ENCODE measurements at places on chromosomes 12 and 14. TPM values are rescaled to one million over a fixed set of nuclear protein-coding genes. Genes with fewer than 3 reads are reported as not detected.

DNA sequence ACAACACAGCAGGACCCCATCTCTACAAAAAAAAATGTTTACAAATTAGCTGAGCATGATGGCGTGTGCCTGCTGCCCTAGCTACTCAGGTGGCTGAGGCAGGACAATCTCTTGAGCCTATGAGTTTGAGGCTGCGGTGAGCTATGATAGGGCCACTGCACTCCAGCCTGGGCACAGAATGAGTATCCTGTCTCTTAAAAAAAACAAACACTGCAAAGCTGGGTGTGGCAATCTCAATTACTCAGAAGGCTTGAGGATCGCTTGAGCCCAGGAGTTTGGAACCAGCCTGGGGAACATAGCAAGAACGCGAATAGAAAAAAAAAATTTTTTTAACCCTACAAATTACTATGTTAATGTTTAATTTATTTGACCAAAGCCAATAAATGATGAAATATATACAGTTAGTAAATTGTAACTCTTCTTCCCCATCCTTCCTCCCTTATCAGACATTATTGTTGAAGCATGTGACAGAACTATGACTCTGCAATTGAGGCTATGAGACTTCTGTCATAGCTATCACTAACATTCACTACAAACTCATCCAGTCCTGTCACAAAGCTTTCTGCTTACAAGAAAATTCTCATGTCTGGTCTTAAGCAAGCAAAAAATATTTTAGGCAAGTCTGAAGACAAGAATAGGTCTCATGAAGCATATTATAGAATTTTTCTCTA is 9.8 kb downstream of the BTBD7 start:
- no peak for DNase-seq

FRS2 gene
- 31.4 TPM for total RNA-seq

DNA sequence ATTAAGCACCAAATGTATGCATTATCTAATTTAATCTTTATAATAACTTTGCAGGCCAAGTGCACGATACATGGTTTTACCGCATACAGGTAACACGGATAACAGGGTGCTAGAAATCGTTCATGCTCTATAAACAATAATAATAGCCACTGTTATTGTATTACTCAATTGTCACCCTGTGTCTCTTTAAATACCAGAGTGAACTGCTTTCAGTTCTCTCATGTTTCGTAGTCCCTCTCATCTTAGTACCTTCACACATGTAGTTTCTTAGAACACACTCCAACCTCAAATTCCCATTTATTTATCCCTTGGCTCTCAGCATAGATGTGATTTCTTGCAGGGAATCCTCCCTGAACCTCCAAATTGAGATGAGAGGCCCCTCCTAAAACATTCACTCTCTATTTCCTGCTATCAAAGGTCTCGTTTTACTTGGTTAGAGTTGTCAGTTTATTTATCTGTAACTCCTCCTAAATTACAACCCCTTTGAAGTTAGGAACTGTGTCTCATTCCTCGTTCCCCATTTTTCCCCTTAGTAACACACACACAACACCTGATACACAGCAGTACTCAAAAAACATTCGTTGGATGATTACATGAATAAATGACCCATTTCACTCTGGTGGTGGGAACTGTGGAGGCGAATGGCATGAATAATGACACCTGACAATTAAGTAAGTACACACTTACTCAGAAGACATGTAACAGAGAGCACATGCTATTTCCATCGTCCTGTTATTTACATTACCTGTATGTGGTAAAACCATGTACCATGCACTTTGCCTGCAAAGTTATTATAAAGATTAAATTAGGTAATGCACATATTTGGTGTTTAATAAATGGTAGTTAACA is 134.6 kb downstream of the BTG1 start:
- DNase-seq, result no peak

- no peak for DNase-seq
Observed at GRCh38 chr12:116939734-116940133, 29.0 kb downstream of the FBXW8 start.

KIAA0586 gene
- 16.8 TPM for total RNA-seq

DNA sequence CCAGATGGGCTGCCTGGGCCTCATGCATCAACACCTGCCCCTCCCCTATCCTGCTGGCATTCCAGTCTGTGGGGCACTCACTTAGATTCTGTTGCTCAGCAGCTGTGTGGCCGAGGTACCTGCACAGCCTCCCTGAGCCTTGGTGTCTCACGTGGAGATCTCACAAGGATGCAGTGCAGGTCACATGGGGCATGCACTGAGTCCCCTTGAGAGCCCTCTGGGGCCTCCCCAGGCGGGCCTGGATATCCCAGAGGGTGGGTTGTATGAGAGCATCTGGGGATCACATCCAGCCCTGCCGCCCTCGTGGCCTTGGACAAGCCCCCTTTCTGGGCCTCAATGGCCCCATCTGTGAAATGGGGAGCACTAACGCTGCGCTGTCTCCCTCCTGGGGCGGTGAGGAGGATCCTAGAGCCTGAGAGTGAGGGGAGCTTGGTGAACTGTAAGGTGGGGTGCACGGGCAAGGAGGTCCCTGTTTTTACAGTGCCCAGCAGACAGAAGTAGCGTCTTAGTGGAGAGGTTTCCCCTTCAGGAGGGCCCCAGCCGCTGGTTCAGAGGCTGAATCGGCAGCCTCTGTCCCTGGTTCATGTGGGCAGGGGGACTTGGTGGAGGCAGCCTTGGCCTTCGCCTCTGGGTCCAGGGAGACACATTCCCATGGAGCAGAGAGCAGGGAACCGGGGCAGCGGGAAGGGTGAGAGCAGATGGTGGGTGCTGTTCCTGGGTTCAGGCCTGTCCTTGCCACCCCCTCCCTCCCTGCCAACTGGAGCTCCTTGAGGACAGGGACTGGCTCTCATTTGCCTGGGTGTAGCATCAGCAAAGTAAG is 791 bp upstream of the SLC25A47 start:
- DNase-seq, result no peak

ZNF84 gene
- total RNA-seq, result 32.7 TPM

DNA sequence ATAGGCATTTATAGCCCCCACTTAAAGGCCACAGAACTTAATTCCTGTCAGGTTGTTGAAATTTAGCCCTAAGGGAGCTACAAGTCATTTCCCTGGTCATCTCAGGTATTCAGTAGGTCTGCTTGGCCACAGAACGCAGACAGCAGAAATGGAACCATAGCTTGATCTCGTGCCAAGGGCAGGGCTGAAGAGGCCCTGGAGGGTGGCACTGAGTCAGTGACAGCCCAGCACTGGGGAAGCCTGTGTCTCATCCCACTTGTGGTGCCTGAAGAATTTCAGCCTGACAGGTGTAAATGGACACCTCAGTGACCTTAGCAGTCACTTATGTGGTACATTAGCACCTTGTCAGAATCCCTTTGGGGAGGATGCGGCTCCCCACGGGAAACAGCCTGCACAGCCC is 6.6 kb downstream of the PRKAB1 start:
- no peak for DNase-seq

GRCh38 chr12:13164921-13165616 is 31.5 kb upstream of the EMP1 start:
- DNase-seq, result no peak

TSHR gene
- 0.98 TPM for total RNA-seq

IFI27 gene
- total RNA-seq, result 143 TPM

TAS2R9 gene
- total RNA-seq, result not detected

TAS2R20 gene
- total RNA-seq, result 4.1 TPM

DNA sequence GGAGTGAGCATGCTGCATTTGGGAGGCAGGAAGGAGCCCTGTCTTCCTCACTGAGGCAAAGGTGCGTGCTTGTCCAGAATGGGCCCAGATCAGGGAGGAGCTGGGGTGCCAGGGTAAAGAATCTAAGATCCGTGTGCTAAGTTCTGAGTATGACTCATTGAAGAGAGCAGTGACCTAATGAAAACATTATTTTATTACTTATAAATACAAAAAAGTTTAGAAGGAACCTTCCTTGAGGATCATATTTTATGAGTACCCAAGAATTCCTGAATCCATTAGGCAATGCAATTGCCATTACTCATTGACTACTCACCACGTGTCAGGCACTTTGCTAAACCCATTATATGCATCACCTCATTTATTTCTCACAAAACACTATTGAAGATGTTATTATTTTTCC is 264.7 kb downstream of the EGLN3 start:
- DNase-seq, result no peak

GRCh38 chr12:25493682-25494081 is 59.4 kb downstream of the LMNTD1 start:
- no peak for DNase-seq

B4GALNT3 gene
- 12.5 TPM for total RNA-seq

KRT86 gene
- total RNA-seq, result 1.3 TPM

DNA sequence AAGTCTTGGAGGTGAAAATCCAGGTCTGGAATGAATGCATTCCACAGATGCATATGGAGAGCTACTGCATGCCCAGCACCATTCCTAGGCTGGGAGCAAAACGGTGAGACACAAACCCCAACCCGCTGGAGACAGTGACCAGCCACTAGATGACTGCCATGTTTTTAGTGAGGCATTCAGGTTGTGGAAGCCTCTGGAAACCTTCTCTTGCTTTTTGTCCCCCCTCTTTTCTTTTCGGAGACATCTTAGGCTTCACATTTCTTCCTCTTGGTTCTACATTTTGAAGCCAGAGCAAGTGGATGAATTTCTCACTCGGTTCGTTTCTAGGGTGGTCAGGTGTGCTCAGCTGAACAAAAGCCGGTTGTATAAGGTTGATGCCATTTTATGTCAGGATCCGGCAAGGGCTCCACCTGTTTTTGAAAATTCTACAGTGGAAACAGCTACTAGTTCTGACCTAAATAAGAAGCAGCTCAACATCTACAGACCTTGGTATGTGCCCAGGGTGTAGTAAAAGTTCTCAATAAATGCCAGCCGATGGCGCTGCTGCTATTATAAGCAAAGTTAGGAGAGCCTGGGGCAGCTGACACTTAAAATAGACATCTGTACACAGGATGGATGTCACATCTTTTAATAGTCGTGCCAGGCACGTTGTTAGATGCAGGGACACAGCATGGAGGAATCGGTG is 1.8 kb upstream of the ZNF839 start:
- peak; percentile 30 for DNase-seq

PLA2G1B gene
- not detected for total RNA-seq

DNA sequence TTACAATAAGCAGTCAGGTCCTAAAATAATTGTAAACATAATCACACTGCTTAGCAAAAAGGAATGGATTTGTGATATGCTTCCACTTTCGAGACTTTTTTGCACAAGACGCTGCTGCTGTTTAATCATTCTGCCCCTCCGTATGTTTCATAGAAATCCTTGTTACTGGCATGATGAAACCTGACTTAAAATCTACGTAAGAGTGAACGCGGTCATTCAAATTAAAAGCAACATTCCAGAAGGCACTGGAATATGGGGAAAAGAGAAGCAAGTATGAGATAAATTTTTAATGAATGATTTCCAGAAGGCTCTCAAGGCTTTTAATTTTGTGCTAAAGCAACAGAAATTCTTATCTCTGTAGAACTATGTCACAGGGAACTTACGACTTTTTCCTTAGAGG is 1.1 kb downstream of the CNIH1 start:
- DNase-seq, result no peak

- DNase-seq, result no peak
Observed at GRCh38 chr12:118220702-118221101, 84.8 kb downstream of the PEBP1 start.

DNA sequence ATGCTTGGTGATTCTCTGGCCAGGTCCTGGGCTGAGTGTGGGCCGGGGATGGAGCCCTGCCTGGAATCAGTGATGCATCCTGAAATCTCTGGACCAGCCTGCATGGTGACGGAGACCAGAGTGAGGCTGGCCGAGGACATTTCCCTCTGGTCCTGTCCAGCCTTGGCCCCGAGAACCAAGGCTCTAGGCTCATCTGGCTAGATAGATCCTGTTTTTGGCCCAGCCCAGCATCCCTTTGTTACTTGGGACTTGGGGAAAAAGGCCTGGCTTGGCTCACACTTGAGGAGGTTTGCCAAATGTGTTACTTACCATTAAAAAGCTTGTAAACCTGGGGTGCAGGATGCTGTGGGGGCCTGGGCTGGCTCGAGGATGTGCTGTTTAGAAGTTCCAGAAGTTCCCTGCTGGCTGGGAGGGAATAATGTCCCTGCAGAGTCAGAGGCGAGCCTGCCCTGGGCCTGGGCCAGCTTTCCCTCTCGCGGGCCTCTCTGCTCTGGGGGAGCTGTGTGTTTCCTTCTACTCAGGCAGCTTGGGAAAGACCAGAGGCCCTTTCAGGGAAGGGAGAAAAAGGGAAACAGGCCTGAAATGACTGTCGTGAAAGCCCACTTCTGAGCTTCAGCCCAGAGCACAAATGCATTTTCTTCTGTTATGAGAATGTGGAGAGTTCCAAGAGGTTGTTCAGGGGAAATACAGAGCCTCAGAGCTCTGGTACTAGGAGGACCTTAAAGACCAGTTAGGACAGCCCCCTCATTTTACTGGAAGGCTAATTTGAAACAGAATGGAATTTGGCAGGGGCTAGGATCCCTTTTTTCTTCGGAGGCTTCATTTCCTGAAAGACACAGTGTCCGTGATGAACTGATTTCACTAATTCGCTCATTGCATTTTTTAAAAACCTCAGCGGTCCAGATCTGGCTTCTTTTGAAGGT is 47.2 kb upstream of the CTDSP2 start:
- DNase-seq, result peak; percentile 96

AKAP3 gene
- total RNA-seq, result 2.7 TPM

GRCh38 chr14:37968664-37969240 is 239.0 kb upstream of the SSTR1 start:
- DNase-seq, result no peak

DNA sequence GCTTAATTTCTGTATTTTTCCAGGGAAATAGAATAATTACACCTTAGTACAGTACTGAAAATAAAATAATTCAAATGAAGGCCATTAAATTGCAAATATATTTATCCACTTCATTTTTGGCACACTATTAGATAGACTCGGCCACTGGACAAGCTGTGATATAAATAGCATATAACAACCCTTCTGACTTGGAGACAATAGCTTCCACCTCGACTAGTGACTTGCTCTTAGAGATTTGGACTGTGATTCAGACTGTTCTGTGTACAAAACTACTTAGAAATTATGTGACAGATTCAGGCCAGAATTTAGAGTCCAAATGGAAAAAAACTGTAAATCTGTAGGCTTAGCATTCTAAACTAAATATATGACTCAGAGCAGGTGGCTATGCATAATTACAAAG is 949.9 kb downstream of the LRFN5 start:
- DNase-seq, result no peak

ACVRL1 gene
- total RNA-seq, result 88.4 TPM

SERPINA12 gene
- total RNA-seq, result not detected

DNA sequence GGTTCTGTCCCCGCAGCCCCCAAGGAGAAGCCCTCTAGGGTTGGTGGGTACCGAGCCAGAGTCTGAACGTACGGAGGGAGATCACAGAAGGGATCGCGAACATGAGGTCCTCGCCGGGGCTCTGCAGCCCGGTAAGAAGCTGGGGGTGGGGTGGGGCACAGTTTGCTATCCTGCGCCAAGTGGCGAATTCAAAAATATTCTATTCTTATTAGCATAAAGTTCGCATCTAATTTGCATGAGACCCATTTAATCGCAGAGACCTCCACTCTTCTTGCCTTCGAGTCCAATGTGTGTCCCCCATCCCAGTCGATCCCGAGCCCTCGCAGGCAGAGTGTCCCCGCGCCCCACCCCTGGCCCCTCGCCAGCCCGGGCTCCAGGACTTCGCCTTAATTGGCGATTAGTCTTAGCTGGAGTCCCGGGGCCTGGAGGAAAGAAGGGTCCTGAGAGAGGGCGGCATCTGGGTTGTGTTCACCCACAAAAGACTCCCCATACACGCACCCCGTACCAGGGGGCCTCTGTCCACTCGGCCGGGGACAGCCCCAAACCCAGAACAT is 604 bp upstream of the ARHGEF25 start:
- DNase-seq, result peak; percentile 64

GRCh38 chr12:7731486-7731885 is 15.7 kb downstream of the CLEC4C start:
- DNase-seq, result peak; percentile 50
